ENCODE measurements at places on chromosomes 4 and X.

- no peak for DNase-seq
Measured at GRCh38 chr4:108649863-108650211, 562 bp upstream of the OSTC start.

DNA sequence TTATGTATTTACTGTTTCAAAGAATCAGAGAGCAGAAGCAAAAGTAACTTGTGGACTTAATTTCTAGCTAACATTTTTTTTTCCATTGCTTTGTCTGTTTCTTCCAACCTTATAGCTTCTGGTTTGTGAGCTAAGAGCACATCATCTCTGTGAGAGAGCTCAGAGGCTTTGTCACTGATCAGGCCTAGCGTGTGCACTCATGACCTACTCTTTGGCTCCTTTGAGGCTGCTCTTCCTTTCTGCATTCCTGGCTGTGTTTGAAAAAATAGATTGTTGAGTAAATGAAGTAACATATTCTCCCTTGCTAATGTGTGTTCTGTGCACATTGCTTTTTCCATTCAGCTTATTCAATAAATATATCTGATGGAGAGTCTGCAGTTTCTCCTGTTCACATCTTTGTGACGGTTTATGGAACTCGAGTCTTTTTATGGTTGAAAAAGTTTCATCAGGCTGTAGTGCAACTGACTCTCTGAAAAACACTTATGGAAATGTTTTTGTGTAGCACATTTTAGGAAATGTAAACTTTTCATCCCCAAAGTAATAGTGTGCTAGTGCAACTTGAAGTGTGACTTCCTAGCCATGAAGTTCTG is 133.0 kb downstream of the RAPGEF2 start:
- DNase-seq, result no peak

DNA sequence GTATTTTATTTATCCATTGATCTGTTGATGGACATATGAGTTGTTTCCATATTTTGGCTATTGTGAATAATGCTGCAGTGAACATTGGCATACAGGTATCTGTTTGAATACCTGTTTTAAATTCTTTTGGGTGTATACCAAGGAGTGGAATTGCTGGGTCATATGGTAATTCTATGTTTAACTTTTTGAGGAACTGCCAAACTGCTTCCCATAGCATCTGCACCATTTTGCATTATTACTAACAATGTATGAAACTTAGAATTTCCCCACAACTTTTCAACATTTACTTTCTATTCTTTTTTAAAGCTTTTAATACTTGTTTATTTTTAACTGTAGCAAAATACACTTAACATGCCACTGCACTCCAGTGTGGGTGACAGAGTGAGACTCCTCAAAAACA is 57.0 kb upstream of the MSN start:
- no peak for DNase-seq

GRCh38 chrX:132127743-132128142 is at the start of gene FRMD7:
FRMD7 (minus strand) TSS chrX:132128020; CDS start chrX:132127844, 176 bp downstream.
- DNase-seq, result no peak

DNA sequence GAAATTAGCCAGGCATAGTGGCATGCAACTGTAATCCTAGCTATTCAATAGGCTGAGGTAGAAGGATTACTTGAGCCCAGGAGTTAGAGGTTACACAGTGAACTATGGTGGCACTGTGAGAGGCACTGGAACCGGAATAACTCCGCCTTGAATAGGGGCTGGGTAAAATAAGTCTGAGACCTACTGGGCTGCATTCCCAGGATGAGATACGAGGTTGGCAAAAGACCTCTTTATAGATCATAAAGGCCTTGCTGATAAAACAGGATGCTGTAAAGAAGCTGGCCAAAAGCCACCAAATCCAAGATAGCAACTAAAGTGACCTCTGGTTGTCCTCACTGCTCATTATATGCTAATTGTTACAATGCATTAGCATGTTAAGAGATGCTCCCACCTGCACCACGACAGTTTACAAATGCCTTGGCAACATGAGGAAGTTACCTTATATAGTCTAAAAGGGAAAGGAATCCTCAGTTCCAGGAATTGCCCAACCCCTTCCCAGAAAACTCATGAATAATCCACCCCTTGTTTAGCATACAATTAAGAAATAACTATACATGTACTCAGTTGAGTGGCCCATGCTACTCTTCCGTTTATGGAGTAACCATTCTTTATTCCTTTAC is 88.6 kb downstream of the CENPC start:
- DNase-seq, result no peak

DNA sequence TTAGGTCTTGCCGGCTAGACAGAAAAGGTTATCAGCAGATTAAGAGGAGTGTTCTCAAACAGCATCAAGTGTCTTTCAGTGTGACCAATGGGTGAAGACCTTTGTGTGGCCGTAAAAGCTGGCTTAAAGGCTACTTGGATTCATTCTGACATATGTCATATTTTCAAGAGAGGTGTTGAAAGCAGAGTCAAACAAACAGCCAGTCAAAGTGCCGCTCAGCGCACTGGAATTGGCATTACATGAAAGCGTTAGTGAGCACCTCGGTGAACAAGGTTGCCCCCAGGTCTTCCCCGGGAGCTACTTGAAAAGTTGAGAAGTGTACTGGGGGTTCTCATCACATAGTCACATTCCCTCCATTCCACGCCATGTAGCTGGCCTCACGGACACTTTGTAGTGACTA is 148.9 kb downstream of the SOX3 start:
- no peak for DNase-seq

GRCh38 chr4:47615385-47615784 is 130.3 kb downstream of the ATP10D start:
- DNase-seq, result no peak

- no peak for DNase-seq
Measured at GRCh38 chr4:156556336-156556735, 415.3 kb downstream of the PDGFC start.

DNA sequence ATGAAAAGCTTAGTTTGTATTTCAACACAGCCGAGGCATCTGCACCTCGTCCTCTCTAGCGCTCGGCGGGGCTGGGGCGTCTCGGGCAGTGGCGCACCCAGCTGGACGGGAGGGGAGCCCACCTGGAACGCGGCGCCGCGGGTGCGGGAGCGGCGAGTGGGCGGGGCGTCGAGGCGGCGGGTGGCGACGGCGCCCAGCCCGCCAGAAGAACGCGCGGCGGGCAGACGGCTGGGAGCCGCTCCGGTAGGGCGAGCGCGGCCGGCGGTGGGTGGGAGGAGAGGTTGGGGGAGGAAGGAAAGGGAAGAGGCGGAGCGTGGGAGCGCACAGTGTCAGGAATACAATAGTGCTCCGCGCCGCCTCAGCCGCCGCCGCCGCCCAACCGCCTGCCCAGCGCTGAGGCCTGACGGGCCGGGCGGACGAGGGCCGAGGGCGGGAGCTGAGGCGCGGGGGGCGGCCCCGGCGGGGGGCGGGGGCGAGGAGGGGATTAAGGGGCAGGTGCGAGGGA is at the start of gene JADE3:
TSS of gene JADE3 (plus strand) at position 324 of the 505 bp plus-strand sequence. CDS start 72,474 bp downstream, outside the sequence.
- DNase-seq, result no peak

DNA sequence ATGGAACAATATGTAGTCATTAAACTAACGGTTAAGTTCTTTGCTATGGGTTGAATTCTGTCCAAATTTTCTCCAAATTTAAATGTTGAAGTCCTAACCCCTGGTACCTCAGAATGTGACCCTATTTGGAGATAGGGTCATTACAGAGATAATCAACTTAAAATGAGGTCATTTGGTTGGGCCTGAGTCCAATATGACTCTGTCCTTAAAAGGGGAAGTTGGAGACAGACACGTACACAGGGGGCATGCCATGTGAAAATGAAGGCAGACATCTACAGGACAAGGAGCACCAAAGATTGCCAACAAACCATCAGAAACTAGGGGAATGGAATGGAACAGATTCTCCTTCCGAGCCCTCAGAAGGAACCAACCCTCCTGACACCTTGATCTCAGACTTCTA is 492.0 kb upstream of the FTHL17 start:
- no peak for DNase-seq

GRCh38 chr4:76874176-76874575 is 23.8 kb downstream of the SOWAHB start:
- DNase-seq, result no peak

DNA sequence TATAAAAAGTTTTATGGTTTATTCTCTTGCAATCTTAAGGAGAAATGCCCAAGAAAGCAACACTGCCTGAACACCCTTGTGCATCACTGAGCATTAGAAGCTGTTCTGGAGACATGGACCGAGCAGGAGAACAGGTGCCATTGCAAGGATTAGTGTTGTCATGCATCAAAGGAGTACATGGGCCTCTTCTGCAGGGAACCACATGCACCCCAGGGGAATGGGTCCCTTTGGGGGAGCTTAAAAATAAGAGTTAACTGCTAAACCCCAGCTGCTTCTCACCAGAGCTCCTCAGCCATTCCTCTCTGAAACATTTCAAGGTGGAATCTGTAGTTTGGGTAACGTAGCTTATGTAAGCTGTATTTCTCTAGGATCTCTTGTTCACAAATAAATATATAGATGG is 353.0 kb upstream of the SLC7A11 start:
- no peak for DNase-seq

DNA sequence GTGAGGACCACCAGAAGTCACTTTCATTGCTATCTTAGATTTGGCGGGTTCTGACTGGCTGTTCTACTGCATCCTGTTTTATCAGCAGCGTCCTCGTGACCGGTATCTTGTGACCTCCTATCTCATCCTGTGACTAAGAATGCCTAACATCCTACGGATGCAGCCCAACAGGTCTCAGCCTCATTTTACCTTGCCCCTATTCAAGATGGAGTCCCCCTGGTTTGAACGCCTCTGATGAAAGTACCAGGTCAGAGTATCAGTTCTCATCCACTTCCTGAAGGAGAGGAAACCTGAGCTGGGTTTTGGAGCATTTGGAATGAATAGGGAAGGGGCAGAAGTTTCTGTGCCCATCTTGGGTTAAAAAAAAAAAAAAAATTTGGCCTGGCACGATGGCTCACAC is 70.2 kb downstream of the SLC34A2 start:
- no peak for DNase-seq

- DNase-seq, result no peak
Measured at GRCh38 chr4:94801016-94801415, 43.3 kb downstream of the BMPR1B start.

GRCh38 chr4:78722878-78723277 is 53.3 kb upstream of the BMP2K start:
- DNase-seq, result no peak

DNA sequence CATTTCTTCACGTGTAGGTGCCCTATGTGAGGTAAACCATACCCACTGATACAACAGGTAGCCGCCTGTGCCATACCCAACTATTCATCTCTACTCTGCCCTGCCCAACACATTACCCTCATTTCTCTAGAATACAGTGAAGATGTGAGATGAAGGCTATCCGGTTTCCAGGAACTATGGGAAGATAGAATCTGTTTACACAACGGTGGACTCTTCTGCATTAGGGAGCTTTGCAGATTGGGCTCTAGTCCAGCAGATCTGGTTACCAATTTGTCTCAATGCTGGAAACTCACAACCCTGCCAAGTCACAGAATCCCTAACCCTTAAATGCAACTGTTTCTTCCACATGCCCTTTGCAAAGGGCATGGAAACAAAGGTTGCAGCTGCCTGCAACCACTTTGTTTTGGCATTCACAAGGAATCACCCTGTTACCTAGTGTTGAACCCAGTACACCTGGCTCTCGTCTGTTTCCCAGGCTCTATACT is 6.4 kb upstream of the SLAIN2 start:
- no peak for DNase-seq

DNA sequence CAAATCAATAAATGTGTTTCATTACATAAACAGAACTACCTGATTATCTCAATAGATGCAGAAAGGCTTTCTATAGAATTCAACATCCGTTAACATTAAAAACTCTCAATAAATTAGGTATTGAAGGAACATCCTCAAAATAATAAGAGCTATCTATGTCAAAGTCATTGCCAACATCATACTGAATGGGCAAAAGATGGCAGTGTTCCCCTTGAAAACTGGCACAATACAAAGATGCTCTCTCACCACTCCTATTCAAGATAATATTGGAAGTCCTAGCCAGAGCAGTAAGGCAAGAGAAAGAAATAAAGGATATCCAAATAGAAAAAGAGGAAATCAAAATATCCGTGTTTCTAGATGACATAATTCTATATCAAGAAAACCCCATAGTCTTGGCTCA is 466.4 kb downstream of the MAGEE1 start:
- no peak for DNase-seq

DNA sequence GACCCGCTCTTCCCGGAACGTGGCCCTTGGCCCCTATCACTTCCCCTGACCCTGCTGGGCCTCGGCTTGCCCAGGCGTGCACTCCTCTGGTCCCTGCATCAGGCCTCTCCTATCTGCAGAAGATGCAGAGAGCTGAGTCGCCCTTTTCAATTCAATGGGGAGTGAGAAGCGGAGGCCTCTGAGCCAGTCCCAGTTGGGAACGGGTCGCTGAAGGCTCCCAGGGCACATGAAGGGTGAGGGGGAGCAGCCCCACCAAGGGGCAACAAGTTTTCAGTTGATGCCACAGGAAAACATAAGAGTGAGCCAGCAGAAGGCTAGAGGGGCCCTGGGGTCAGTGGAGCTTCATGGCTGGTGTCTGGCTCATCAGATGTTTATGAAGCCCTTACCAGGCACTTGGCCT is 17.1 kb downstream of the PSAPL1 start:
- DNase-seq, result no peak

GRCh38 chr4:119679251-119679650 is 50.6 kb upstream of the PDE5A start:
- DNase-seq, result no peak

DNA sequence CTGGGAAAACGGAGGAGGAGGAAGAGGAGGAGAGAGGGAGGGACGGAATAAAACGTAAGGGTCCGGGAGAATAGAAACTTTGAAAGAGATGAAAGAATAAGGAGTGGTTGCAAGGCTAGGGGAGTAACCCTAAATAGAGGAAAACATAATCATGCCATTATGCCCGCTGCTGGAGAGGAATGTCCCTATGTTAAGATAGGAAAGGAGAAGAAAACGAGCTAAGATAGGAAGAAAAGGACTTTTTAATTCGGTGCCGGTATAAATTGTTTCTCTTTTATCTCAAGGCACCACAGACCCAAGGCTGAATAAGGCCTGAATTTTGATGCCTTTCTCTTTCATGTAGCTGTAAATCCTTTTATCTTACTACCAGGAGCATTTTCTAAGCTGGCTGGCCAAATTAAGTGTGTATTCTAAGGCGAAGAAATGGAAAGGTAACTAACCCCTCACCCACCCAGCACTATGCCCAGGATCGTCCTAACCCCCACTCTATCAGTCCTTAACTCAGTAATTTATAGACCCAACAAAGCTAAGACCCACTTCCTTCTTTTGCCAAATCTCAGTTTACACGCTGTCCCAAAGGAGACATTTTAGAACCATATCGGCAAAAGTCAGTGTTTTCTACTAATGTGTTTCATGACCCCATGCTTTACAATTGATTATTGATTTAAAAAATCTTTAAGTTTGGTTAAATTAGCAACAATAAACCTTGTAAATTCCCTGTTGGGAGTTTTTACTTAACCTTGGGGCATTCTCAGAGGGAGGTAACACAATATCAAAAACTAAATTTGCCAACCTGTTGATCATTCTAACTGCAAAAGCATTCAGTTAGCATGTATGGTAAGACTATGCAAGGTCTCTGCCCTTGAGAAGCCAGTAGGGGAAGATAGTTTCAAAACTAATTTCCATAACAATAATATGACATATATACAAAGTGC is 1.1 kb upstream of the CUL4B start:
- DNase-seq, result no peak
